NCI-H1930 (cell line): ENCODE measurements at places on chromosomes 12 and 14.
A peak's percentile ranks its signal among the peaks of the same experiment; 100 is the strongest.

- DNase-seq: no peak
Observed at GRCh38 chr14:40909906-40910305, 696.8 kb upstream of the LRFN5 start.

GRCh38 chr14:102392506-102392905, 29.8 kb downstream of the TECPR2 start:
- no peak for DNase-seq

DNA sequence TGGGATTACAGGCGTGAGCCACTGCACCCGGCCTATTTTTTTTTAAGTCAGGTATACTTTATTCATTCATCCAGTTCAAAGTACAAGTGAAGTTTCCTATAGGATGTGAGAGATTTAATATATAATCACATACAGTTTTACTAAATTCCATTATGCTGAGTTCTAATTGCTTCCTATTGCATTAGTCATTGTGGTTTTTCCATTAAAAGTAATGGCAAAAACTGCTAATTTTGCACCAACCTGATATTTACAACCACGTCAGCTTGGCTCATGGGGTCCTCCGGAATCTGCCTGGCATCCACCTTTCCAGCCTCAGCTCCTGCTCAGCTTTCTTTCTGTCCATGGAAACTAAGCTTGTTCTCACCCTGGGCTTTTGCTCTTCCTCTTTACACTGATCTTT, 67.0 kb upstream of the CSRP2 start:
- no peak for DNase-seq

DNA sequence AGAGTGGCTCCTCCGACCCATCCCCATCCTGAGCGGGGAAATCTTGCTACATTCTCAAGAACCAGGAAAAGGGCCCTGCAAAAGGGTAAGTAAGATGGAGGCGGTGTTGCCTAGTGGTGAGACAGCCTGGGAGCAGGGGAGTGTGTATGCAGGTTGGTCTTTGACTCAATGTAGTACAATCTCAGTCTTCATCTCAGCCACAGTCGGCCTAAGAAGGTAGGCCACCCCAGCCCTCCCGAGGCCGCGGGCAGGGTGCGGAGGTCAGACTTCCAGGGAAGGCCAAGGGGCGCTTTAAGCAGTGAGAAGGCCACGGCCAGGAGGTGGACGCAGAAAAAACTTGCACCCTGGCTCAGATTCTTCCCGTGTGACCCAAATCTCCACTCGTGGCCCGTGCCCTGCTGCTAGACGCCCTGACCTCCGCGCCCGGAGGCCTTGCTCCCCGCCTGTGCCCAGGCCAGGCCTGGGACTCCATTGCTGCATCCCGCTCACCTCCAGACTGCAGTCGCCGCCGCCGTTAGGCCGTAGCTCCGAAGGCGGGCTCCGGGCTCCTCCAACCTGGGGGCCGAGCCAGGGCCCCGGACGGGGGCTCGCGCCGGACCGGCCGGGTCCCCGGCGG, 435 bp downstream of the FOXM1 start:
- no peak for DNase-seq

DNA sequence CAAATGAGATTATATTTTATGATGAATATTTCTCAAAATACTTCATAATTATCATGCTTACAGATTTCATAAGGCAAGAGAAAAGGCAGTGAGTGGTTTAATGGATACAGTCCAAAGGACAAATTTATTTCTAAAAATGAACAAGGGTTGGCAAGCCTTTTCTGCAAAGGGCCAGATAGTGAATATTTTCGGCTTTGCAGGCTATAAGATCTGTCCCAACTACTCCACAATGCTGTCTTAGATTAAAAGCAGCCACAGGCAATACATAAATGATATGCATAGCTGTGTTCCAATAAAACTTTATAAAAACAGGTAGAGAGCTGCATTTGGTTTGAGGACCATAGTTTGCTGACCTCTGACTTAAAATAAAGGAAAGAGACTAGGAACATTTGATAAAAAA, 42.9 kb upstream of the STK38L start:
- DNase-seq: no peak

DNA sequence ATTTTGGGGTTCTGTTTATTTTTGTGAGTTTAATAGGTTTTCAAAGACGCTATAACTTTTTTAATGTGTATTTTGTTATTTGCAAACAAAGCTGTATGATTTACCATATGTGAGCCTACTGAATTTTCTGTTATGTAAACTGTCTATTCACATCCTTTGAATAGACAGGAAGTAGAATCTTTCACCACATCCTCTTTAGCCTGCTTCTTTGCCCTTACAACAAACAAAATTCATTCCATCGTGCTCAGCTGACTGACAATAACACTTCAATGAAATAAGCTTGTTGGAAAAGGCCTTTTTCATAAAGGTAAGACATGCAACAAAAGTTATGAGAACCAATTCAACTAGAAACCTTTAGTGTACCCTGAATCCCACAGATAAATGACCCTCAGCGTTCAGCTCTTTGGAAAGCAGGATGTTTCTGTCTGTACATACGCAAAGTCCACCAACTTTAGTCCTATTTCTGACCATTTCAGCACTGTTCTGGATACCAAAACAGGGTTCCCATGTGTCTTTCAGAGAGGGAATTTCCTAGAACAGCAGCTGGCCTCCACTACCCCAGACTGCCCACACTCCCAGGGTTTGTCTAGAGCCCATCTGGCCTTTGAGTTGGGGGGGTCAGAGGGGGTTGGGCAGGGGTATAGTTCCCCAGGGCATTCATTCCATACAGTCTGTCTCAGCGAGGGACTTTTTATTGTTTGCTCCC, 71.3 kb downstream of the DUSP6 start:
- no peak for DNase-seq

- no peak for DNase-seq
Observed at GRCh38 chr12:111431772-111432171, 26.0 kb downstream of the SH2B3 start.

DNA sequence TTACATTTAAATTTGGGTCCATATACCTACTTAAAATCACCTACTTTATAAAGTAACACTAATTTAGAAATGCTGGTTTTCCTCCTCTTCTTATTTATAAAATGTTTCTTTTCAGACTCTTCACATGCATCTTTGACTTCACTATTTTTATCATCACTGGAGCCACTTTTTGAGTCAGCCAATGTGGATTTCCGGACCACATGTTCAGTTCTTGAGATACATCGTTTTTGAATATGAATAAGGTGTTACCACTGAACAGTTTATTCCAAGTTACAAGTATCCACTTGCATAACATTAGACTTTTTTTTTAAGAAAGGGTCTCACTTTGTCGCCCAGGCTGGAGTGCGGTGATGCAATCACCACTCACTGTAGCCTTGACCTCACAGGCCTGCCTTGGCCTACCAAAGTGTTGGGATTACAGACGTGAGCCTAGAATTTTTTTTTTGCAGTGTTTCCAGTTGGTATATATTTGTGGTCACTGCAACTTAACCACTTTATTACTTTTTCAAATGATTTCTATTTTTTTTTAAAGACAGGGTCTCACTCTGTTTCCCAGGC, 5.7 kb downstream of the FNTB start:
- no peak for DNase-seq

- DNase-seq: no peak
Observed at GRCh38 chr12:114847441-114848035, 163.6 kb upstream of the TBX3 start.

- DNase-seq: no peak
Observed at GRCh38 chr12:94266796-94267536, 118.6 kb downstream of the PLXNC1 start.

DNA sequence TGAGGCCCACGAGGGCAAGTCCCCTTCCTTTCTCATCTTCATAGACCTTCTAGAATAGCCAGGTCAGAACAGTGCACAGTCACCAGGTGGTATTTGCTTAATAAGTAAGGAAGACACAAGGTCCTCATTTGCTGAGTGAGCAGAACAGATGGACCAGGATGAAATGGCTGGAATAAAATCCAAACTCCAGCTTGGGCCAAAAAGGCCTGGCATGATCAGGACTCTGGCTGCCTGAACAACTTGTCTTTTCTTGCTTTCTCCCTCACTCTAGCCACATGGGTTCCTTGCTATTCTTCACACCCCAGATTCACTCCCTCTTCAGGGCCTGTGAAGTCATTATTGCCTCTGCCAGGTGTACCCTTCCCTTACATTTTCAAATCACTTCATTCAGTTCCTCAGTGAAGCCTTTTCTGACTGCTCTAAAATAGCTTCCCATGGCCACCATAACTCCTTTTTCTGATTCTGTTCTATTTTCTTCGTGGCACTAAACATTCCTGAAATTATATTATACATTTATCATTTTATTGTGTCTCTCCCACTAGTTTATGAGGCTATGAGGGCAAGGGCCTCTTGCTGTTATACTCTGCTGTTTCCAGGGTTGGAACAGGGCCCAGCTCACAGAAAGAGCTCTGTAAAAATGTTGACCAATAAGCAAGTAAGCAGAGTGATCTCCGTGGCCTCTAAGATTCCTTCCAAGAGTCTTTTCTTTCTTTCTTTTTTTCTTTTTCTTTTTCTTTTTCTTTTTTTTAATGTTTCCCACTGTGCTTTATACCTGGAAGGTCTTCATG, 150.8 kb downstream of the TTC8 start:
- DNase-seq: no peak

DNA sequence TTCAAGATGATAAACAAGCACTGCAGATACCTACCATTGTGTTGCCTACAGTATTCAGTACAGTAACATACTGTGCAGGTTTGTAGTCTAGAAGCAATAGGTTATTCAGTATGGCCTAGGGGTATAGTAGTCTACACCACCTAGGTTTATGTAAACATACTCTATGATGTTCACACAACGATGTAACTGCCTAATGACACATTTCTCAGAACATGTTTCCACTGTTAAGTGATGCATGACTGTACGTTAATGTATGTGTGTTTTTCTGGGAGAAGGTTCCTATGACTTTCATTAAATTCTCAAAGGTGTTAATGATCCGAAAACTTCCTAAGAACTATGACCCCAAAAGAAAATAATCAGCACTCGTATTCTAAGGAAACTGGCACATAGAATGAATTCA, 20.9 kb upstream of the CALM1 start:
- no peak for DNase-seq

DNA sequence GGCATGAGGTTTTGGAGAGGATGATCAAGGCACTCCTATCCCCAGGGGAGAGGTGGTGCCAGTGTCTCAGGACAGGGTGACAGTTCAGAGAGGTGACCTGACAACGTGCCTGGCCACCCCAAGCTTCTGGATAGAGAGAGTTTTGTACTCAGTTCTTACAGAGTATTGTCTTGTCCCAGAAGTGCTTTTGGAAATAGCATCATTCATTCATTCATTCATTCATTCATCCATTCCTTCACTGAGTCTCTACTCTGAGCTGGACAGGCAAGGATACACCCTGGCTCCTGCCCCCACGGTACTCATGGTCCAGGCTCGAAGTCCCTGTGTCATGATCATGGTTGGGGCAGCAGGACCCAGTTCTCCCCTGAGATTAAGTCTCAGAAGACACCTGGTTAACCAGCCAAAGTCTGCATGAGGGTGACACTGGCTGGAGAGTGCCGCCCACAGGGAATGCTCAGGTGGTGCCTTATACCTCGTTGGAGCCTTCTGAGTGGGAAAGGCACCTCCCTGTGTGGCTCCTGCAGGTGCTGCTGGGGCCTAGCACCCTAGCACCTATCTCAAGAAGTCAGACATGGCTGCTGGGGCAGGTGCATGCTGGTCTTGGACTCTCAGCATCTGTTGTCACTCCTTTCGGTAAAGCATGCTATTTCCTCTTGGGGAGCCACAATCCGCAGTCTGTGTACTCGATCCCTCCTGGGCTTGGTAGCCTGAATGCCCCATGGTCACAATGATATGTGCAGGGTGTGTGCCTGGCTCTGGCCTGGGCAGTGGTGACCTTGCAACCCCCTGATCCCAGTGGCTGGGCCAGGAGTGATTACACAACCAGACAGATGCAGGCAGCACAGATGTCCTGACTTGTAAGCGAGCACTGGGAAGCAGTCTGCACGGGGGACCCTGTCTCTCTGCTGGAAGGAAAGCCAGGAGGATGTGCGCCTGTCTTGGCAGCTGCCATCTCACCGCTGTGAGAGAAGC, 57.8 kb downstream of the C14orf132 start:
- DNase-seq: no peak

GRCh38 chr14:95452893-95453712, 63.3 kb downstream of the SYNE3 start:
- DNase-seq: no peak

DNA sequence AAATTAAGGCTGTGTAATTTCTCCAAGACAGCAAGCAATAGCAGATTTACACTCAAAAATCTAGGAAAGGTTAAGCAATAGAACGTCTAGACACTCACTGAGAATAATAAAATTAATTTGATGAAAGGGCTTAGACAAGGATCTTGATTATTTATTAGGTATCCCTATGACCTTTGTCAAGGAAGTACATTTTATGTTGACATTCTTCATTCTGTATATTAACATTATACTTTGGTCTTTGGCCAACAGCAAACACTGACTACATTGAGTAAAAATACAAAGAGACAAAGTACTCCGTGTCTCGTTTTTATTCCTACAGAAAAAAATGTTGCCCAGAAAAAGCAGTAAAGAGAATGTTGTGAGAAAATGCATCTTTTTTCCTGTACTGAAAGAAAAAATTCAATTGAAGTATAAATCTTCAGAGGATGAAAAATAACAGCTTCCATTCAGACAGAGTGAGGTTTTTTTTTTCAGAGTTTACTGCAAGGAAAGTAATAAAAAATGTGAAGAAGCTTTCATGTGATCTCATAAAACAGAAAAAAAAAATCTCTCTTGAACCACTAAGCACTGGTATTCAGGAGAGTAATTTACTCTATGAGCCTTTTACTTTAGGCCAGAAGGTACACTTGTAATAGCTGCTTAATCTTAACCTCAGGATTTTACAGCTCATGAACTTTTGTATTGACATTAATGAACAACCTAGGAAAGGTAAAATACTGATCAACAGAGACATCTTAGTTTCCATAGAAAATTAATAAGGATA, 605.0 kb downstream of the FSCB start:
- DNase-seq: no peak

DNA sequence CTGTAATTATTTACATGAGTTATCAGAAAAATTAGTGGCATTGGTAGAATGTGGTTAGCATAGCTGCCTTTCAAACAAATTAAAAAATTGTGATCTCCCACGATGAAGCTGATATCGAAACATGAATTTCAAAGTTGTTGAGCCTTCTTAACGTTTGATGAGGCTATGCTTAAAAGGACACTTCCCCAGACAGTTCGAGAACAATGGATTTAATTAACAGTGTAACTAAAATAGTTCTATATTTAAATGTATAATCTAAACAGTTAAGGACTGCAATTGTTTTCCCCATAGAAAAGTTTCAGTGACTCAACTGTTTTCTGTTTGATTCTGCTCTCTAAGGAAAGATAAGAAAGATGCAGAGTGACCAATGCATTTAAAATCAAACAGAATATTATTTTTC, 1.6 kb downstream of the CLEC2B start:
- no peak for DNase-seq

GRCh38 chr12:69689638-69690037, 9.5 kb downstream of the BEST3 start:
- no peak for DNase-seq

DNA sequence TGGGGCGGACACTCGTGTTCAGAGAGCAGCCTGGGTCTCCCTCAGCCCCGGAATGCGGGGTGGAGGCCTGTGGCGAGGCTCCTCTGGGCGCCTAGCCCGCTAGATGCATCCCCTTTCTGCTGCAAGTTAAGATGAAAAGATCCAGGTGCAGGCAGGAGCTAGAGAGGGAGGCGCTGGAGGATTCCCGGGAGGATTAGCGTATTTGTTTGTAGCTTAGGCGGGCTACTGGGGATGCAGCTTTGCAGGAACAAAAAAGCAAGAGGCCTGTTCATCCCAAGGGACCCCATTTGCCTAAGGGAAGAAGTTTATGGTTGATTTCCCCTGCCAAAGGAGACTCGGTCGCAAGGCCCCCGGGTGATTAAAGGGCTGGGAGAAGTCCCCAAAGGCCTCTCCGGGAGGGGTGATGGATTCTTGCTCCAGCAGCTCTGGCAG, 824 bp downstream of the CCDC177 start:
- DNase-seq: peak; percentile 39
